ENCODE measurements at places on chromosomes 7 and 10. TPM values are rescaled to one million over a fixed set of nuclear protein-coding genes. Genes with fewer than 3 reads are reported as not detected.

DNA sequence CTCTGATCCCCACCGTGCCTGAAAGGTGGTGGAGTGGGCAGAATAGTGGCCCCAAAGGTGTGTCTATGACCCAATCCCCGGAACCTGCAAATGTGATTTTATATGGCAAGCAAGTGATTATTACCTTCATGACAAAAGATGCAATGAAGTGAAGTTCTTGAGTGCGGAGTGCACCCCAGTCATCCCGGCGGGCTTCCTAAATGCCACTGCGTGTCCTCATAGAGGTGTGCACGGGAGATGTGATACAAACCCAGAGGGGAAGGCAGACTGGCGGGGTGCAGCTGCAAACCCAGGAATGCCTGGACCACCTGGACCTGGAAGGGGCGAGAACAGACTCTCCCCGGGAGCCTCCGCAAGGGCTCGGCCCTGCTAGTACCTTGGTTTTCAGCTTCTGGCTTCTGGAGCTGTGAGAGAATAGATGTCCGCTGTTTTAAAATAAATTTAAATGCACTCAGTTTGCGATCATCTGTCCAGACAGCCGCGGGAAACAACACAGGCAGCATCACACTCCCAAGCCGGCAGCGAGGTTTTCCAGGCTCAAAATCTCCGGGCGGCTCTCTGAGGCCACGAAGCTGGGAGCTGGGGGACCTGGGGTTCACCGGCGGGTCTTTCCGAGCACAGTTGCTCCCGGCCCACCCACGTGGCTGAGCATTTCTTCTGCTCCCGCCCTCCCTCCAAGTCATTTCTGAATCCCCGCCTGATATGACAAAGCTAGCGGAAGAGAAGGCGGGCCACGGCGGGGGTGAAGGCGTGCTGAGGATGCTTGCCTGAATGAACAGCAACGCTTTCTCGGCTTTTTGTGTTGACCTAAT lies 50.4 kb upstream of the EBF3 start:
- no peak for DNase-seq

- no peak for DNase-seq
Measured at GRCh38 chr10:24465891-24466818, 257.2 kb downstream of the KIAA1217 start.

GRCh38 chr10:42933448-42934340 lies 143.2 kb upstream of the RET start:
- DNase-seq: no peak

The CDC14C gene
- not detected for total RNA-seq

The TFR2 gene
- total RNA-seq: 1.7 TPM

Measured in G401 (cell line).